Stimulated activated CD4-positive, alpha-beta T cell treated with anti-CD3 and anti-CD28 coated beads, Interleukin-12 subunit alpha, Interleukin-12 subunit beta, amount 100 ng/mL, for 4 hours (primary cell): ENCODE measurements at places on chromosomes 2 and 18.

- DNase-seq = no peak
These were observed 71.1 kb downstream of the CDH7 start for GRCh38 chr18:65821911-65822310.

- no peak for DNase-seq
These were observed 87.6 kb downstream of the ACKR3 start for GRCh38 chr2:236657215-236657614.

DNA sequence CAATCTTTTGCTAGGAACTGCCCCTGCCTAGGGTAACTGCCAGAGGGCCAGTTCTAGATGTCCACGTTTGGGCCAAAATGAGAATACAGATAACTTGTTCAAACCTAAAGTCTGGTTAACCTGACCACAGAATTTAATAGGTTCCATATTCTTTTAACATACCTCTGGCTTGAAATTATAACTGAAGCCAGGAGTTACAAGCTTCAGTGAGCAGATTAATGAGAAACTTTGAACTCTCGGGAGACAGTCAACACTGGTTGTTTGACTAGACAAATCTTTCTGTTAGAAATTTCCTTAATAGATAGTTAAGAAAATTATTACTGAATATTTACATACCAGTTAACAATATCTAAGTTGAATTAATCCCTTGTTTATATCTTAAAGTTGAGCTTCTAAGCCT is 110.0 kb upstream of the KLF7 start:
- no peak for DNase-seq

GRCh38 chr2:233328922-233329321 is 21.3 kb downstream of the SAG start:
- no peak for DNase-seq

DNA sequence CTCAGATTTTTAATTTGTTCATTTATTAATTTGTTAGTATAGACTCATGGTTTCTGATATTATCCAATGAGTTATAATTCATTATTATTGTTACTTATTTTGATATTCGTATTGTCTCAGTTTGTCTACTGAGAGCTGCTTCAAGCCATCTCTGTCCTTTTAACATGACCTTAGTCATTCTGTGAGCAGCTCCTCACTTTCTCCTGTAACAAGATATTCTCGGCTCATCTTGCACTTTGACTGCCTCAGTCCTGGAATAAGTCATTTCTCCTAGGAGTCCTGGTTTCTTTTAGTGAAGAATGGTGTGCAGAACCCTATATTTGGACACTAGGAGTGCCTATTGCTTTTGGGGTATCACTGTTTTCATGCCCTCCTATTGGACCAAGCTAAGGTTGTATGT is 13.2 kb downstream of the ASB1 start:
- no peak for DNase-seq
